Endodermal cell (in vitro differentiated cells): ENCODE measurements at places on chromosomes 6 and 20. TPM values are rescaled to one million over a fixed set of nuclear protein-coding genes. Genes with fewer than 3 reads are reported as not detected.

DNA sequence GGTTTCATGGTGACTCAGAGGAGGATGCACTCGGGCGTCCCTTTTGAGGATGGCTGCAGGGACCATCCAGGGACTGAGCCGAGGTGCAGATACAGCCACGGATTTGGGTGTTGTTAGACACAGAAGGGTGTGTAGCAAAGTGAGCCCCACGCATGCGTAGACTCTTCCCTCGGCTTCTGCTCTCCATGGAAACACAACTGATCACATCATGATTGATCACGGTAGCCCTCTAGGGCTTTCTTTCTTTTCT, 606 bp upstream of the ULBP1 start:
- no peaks in the 10 kb centered on the region for H3K36me3 ChIP-seq
- peaks cover 100% of the 10 kb centered on the region for H3K27me3 ChIP-seq
- H3K27ac ChIP-seq = peak overlapping the region; percentile 67
- H3K4me1 ChIP-seq = no peaks in the 10 kb centered on the region

XKR7 gene
- 2.1 and 2.7 TPM in 2 replicates for total RNA-seq

SOD2 gene
- 54.5 and 64.3 TPM in 2 replicates for total RNA-seq

DNA sequence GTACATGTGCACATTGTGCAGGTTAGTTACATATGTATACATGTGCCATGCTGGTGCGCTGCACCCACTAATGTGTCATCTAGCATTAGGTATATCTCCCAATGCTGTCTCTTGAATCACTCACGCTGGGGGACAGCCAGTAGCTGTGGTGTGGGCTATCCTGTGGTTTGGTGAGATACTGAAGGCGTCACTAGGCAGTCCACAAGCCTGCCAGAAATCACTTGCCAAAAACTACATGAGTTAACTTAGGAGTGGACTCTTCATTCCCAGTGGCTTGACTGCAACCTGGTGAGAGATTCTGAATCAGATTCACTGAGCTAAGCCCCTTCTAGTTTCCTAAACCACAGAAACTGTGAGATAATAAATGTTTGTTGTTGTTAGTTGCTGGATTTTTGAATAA, 191.3 kb downstream of the TSHZ2 start:
- no peak overlapping the region for H3K27ac ChIP-seq
- no peak for DNase-seq
- H3K4me3 ChIP-seq = no peak overlapping the region
- peaks cover 2% of the 10 kb centered on the region for H3K4me1 ChIP-seq

ECT2L gene
- total RNA-seq = not detected in 3 replicates

DNA sequence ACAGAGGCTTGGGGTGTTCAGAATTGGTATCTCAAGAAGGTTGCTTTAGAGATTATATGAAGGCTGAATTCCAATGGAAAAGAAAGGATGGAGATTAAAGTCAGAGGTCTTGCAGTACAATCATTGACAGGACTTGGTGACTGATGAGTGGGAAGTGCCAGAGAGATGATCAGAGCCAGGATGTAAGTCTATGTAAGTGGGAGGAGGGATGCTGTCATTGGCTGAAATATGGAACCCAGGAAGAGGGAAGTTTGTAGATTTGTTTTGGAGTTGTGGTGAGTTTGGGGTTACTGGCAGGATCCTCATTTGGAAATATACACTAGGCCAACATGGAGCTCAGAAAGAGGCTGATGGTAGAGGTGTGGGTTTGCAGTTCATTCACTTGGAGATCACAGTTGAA, 23.8 kb upstream of the TNFAIP3 start:
- no peaks in the 10 kb centered on the region for H3K36me3 ChIP-seq
- H3K4me1 ChIP-seq = no peaks in the 10 kb centered on the region
- H3K27me3 ChIP-seq = no peaks in the 10 kb centered on the region
- H3K27ac ChIP-seq = no peak overlapping the region

GRCh38 chr6:38725414-38726183, 10.5 kb downstream of the DNAH8 start:
- no peak overlapping the region for H3K4me3 ChIP-seq
- H3K4me1 ChIP-seq = no peaks in the 10 kb centered on the region
- H3K36me3 ChIP-seq = no peaks in the 10 kb centered on the region
- H3K27ac ChIP-seq = no peak overlapping the region
- no peak for DNase-seq
- no peaks in the 10 kb centered on the region for H3K27me3 ChIP-seq

GRCh38 chr6:96675597-96675996, 112.7 kb downstream of the FHL5 start:
- H3K4me1 ChIP-seq = no peaks in the 10 kb centered on the region
- no peak overlapping the region for H3K27ac ChIP-seq
- no peak overlapping the region for H3K4me3 ChIP-seq
- no peaks in the 10 kb centered on the region for H3K27me3 ChIP-seq

GRCh38 chr20:41178904-41179432, 41.6 kb downstream of the PLCG1 start:
- no peaks in the 10 kb centered on the region for H3K27me3 ChIP-seq
- peaks cover 49% of the 10 kb centered on the region for H3K36me3 ChIP-seq
- H3K27ac ChIP-seq = peak overlapping the region; percentile 67
- no peak overlapping the region for H3K4me3 ChIP-seq
- peak; percentile 41 for DNase-seq

- no peak overlapping the region for H3K4me3 ChIP-seq
- peak overlapping the region; percentile 47 for H3K27ac ChIP-seq
- no peak for DNase-seq
- H3K27me3 ChIP-seq = no peaks in the 10 kb centered on the region
- no peaks in the 10 kb centered on the region for H3K4me1 ChIP-seq
- no peaks in the 10 kb centered on the region for H3K36me3 ChIP-seq
Measured at GRCh38 chr6:162728197-162728596, 423 bp downstream of the PACRG start.
